ENCODE measurements at places on chromosomes 12 and 14.

- no peak for DNase-seq
Measured at GRCh38 chr14:102196039-102196901, 56.6 kb downstream of the WDR20 start.

DNA sequence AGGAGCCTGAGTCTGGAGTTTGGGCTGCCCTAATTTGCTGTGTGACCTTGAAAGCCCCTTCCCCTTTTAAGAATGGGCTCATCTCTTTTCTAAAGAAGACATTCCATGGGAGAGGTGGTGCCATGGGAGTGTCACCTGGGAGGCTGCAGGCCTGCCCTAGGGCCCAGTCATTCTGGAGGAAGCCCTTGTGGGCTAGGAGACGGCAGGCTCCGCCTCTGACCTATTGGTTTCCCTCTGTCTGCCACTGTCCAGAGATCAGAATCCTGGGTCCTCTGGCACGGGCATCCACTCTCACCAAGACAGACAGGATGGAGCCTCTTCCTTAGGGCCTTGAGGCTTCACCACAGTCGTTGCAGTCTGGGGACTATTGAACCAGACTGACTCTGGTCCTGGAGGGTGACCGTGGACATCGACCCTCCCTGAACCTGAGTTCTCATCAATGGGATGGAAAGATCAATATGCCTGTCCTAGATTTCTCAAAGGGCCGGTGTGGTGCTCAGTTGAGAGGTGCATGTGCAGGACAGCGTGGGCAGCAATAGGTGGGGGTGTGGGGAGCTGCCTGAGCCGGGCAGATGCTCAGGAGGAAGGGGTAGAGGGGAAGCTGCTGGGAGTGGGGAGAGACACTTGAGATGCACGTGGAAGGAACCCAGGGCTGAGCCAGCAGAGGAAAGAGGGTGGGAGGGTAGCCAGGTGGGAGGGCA, 12.2 kb upstream of the CLMN start:
- DNase-seq, result no peak

DNA sequence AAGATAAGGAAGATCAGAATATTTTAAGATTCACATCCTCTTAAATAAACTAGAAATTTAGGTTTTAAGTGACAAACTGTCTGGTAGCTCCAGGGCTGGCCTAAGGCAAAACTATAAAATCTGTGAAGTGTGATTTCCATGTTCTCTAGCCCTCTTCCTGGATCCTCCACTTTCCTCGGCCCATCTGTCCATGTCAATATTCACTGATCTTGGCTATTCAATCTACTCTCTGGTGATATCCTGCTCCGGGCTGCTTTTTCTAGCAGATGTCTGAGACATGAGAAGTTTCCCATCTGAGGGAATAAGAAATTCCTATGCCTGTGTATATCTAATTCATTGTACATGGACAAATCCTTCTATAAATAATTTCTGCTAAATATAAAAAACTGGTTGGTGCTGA, 500.4 kb downstream of the GALC start:
- DNase-seq, result no peak

GRCh38 chr14:69672356-69672755, 61.0 kb downstream of the SUSD6 start:
- DNase-seq, result no peak

GRCh38 chr12:32198555-32198954, 91.9 kb downstream of the BICD1 start:
- DNase-seq, result no peak

DNA sequence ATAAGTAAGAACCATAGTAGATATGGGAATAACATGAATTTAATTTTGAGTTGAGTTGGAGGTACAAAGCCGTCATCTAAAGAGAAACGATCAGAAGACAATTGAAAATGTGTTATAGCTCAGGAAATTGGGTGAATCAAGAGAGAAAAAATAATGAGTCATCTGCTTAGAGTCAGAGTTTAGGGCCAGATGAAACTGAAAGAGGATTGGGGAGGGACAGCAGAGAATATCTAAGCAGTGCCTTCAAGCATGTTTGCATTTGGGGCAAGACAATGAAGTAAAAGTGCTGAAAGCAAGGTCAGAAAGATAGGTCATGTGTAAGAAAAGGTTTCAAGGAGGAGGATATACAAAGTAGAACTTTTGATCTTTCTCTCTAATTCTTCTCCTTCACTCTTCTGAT, 49.4 kb downstream of the SLC15A5 start:
- DNase-seq, result no peak

GRCh38 chr12:101823891-101824290, 6.9 kb downstream of the GNPTAB start:
- peak; percentile 80 for DNase-seq

DNA sequence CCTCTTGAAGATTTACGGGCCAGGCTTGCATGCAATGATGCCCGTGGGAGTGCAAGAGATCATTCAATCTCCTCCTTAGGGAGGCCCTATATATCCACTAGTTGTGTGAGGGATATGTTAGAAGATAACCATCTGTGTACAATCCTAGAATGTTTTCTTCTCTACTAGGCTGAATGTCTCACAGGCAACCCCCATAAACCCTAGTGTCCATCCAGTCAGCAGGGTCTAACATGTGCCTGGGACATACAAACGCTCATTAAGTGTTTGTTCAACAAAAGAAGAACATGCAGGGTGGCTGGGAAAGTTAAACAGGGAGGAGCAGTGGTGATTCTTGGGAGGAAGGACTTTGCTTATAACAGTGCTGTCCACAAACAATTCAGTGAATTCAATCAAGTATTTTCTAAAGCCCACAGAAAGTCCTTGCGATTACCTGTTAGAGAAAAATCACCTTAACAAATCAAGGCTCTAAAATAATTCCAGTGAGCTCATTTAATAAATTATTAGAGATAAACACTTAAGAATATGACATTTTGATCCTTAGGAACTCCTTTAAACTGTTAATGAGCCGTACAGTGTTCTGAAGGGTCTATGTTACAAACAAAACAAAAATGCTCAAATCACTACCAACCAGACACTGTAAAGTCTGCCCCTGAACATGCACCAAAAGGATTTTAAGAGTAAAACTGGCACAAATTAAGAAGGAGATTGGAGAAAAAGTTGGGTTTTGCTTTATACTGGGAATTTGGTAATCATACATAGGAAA, 96.6 kb upstream of the FERMT2 start:
- no peak for DNase-seq

GRCh38 chr14:58082491-58083098, 69.4 kb downstream of the ARMH4 start:
- no peak for DNase-seq

DNA sequence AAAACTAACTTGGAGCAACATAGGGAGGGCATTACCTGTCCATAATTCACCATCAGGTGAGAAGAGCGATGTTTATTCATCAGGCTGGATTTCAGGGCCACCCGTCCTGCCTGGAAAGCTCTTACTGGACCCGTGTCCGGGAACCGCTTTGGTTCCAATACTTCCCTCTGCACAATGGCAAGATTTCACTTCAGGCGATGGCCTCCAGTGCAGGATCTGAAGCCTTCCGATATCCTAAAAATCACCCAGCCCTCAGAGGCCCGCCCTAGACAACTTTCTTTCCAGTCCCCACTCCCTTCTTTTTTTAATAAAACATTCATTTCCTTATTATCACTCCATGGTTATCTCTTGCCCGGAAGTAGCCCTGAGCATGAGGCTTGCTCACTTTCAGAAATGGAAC, 92.5 kb downstream of the BCL11B start:
- DNase-seq, result no peak

DNA sequence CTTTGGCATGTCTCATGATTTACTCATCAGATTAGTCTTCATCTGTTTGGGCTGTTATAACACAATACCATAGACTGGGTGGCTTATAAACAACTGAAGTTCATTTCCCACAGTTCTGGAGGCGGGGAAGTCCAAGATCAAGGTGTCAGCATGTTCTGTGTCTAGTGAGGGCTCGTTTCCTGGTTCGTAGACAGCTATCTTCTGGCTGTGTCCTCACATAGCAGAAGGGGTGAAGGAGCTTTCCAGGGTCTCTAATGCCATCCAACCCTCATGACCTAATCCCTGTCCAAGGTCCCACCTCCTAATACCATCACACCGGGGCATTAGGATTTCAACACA, 30.8 kb upstream of the NRDE2 start:
- DNase-seq, result no peak

DNA sequence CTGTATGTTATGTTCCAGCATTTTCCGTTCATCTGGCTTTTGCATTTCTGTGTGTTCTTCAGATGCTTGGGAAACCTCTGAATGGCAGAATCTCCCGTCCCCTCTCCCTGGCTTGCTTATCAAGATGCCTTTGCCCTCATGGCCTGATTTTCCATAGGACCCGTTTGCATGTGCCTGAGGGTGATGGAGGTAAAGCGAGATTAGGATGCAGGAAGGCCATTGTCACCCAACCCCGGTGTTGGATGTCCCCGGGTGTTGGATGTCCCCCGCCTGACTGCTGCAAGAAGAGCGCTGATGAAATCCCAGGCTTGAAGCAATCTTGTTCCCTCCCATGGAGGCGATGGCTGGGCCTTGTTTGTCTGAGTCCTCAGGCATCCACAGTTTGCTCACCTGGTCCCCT, 9.6 kb downstream of the BRI3BP start:
- no peak for DNase-seq

DNA sequence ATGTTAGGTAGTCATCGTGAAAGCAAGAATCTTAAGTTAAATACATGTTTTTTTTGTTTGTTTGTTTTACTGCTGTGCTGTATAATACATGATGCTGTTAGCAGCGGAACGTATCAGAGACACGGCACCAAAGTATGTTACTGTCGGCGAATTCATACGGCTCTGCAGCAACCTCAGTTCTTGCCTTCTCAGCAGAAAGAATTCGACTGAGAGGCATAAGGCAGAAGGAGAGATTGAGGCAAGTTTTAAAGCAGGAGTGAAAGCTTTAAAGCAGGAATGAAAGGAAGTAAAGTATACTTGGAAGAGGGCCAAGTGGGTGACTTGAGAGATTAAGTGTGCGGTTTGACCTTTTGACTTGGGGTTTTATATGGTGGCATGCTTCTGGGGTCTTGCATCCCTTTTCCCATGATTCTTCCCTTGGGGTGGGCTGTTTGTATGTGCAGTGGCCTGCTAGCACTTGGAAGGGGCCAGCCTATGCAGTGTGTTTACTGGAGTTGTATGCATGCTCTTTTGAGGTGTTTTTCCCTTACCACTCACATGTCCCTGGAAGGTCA, 23.7 kb downstream of the LEMD3 start:
- no peak for DNase-seq

- DNase-seq, result no peak
Measured at GRCh38 chr12:13740149-13740545, 241.3 kb downstream of the GRIN2B start.

- no peak for DNase-seq
Measured at GRCh38 chr12:50528800-50529199, 24.0 kb downstream of the DIP2B start.

DNA sequence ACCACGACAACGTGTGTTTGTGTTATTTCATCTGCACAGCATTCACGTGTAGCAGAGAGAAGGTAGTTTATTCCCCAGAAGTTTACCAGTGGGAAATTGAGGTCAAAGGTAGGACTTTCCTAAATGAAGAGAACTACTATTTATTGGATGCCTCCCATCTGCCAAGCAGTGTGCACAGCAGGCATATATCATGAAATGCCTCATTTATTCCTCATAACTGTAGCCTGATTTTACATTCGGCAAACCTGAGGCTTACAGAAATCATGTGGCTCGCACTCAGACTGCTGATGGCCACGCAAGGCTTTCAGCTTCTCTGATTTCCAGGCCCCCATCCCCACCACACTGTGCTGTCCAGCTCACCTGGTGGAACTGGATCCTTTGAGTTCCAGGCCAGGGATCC, 33.5 kb downstream of the NTF3 start:
- no peak for DNase-seq

DNA sequence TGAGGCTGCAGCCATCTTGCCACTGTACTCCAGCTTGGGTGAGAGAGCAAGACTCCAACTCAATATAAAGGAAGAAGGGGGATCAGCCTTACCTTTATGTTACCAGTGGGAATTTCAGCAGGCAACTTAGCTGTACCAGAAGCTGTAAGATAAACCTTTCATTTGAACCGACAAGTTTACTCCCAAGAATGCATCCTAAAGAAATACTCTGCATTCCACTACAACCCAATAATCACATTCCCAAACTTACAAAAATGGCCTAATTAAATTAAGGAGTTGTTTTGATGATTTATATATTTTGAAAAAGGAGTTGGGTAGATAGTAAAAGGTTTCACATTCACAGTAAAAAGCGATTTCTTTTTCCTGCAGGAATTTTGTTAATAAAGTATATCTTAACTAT, 241.4 kb downstream of the TTC8 start:
- no peak for DNase-seq

DNA sequence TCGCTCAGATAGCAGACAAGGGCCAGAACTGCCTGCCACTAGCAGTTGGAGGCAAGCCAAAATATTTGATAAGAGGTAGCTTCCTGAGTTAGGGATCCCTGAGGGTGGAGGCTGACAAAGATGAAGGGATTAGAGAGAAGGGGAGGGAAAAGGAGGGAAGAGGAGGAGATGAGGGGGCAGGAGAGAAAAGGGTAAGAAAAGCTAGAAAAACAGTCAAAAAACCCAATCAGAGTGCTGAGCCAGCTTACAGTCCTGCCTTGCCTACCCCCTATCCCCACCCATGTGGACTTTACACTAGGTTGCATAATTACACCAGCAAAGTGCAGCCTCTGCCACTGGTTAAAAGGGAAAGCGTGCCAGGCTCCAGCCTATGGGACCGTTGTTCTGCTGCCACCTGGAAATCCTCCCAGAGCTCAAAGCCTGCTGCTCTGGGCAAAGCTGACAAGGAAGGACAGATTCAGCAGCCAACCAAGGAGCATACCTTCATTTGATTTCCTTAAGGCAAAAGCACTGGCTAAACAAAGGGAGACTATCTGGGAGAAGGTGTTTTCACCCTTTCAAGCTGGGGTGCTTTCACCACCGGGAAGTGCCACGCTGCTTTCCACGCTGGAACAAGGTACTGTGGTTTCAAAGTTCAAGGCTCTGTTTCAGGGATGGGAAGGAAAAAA, 3.8 kb upstream of the NUMB start:
- DNase-seq, result no peak

- DNase-seq, result no peak
Measured at GRCh38 chr12:58176296-58176869, 235.0 kb downstream of the ATP23 start.

GRCh38 chr14:75504411-75504810, 17.9 kb upstream of the BATF start:
- DNase-seq, result no peak

DNA sequence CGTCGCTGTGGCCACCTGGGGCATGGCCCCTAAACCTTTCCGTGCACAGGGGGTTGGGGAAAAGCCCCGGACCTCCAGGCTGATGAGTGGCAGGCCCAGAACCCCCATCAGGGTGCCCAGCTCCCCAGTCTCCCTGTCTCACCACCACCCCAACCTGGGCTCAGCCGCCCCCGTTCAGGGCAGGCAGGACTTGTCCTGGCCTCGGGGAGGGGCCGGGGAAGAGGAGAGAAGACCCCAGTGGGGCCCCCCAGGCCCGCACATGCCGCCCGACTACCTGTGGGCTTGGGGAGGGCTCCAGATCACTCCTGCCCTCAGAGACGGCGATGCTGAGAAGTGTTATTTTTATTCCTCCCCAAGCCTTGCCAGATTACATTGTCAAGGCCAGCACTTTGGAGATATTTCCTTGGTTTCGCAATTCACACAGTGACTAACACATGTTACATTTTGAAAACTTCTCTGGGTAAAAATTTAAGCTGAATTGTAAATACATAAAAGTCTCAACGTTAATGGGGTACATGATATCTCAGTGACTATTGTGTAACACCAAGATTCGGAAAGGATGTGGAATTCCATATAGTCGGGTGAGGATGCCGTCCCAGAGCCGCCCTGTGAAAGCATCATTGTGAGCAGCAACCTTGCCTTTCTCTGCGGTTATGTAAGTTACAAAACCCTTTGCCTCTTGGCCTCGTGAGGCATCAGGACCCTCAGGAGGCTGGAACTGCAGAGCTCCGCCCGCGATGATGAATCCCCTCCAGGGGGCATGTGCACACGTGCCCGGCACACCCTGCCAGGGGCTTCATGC, 85.6 kb upstream of the DIO3 start:
- no peak for DNase-seq

Data from CD4-positive, alpha-beta T cell treated with Interleukin-2 at 100 ng/mL for 4 hours (primary cell).